ENCODE measurements at places on chromosomes 12 and 14.

GRCh38 chr14:72416892-72417291 is 477.0 kb downstream of the DPF3 start:
- DNase-seq = no peak

DNA sequence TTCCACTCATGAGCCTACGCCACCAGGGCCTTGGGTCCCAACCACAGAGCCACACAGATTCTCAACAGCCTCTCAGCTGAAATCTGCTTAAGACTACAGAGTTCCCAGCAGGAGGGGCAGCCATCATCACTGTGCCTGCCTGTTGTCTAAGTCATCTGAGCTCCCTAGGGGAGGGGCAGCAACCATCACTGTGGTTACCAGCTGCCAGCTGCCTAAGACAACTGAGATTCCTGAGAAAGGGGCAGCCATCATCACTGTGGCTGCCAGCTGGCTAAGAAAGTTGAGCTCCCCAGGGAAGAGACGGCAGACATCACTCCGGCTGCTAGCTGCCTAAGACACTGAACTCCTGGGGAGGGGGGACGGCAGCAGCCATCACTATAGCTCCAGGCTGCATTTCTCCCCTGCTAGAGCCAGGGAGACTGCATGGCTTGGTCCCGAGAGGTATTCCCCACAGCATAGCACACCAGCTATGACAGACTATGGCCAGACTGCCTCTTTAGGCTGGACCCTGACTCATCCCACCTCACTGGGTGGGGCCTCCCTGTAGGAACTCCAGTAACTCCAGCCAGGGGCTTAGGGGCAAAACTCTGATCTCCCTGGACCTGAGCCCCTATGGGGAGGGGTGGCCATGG is 37.2 kb upstream of the C14orf132 start:
- DNase-seq = peak; percentile 19

- no peak for DNase-seq
These were observed 261.9 kb upstream of the LRIG3 start for GRCh38 chr12:59182191-59182590.

- no peak for DNase-seq
These were observed 64.1 kb upstream of the DYNC1H1 start for GRCh38 chr14:101900253-101900652.

DNA sequence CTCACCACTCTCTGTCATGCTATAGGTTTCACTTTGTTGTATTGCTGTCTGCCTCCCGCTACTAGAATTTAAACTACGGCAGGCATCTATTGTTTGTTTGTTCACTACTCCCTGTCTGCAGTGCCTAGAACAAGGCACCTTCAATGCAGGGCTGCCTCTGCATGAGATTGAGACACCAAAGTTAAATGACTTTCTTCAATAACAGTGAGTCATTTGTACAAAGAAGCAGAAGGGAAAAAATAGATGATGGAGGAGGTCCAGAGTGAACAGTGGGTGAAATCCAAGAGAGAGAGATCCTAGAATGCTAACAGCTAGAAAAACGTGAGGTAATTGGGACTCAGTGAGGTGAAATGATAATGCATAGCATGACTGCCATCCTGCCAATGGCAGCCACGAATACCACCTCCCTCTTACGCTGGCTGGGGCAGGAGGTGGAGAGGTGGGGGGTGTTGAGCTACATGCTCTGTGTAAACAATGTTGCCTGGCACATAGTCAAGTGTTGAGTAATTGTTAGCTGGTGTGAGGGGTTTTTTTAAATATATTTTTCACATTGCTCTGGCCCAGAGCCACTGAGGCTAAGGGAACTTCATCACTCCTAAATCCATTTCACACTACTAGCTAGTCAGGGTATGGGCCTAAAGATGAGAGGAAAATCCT is 367.6 kb downstream of the RPS29 start:
- DNase-seq = no peak

GRCh38 chr12:7935590-7936581 is at the start of gene SLC2A3:
Gene SLC2A3 (minus strand): TSS chr12:7936187. CDS start chr12:7936034, 153 bp downstream.
- DNase-seq = peak; percentile 40

- DNase-seq = no peak
These were observed 25.7 kb upstream of the COCH start for GRCh38 chr14:30848449-30849240.

DNA sequence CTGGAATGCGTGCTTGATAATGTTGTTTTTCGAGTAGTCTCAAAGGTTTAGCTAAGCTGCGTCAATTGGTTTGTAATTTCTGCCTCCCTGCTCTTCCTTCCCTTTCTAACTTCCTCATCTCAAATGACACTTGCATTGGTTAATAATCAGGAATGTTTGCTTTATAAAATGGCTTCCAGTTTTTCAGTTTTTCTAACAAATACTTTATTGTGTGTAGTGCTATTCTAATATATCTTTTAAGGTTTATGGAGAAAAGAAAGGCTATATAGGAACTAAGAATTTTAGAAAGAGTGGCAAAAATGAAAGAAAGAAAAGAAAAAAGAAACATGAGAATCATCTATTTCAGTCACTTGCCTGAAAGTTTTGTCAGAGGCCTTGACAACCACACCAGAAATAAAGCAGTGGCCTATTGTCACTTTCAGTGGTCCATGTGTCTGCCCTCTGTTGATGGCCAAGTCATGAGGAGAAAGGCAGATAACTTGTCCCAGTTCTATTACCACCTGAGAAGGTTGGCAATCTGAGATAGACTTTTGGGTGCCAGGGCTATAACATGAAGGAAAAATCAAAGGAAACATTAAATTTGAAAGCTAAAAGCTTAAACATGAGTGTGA is 221.9 kb upstream of the KITLG start:
- no peak for DNase-seq

DNA sequence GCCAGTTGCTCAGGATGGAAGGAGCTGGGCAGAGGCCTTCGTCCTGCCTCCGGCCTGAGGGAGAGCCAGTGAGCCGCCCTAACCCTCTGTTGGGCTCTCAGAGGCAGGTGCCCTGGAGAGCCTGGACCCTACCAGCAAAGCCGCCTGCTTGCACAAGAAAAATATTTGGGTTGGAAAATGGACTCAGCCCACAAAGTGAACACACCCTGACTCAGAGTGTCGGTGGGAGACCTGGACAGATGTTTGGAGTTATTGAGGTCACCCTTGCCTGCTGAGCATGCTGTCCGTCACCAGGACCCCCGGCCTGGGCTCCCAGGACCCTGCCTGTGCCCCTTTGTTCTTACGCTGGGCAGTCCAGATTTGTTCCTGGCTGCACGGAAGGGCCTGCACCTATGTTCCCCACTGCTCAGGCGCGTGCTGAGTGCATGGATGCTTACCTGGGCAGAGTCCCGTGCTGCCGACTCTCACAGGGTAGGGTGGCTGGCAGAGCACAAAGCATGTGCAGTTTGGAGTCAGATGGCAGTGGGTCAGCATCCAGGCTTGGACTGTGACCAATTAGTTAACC is 22.4 kb downstream of the FAM181A start:
- no peak for DNase-seq

DNA sequence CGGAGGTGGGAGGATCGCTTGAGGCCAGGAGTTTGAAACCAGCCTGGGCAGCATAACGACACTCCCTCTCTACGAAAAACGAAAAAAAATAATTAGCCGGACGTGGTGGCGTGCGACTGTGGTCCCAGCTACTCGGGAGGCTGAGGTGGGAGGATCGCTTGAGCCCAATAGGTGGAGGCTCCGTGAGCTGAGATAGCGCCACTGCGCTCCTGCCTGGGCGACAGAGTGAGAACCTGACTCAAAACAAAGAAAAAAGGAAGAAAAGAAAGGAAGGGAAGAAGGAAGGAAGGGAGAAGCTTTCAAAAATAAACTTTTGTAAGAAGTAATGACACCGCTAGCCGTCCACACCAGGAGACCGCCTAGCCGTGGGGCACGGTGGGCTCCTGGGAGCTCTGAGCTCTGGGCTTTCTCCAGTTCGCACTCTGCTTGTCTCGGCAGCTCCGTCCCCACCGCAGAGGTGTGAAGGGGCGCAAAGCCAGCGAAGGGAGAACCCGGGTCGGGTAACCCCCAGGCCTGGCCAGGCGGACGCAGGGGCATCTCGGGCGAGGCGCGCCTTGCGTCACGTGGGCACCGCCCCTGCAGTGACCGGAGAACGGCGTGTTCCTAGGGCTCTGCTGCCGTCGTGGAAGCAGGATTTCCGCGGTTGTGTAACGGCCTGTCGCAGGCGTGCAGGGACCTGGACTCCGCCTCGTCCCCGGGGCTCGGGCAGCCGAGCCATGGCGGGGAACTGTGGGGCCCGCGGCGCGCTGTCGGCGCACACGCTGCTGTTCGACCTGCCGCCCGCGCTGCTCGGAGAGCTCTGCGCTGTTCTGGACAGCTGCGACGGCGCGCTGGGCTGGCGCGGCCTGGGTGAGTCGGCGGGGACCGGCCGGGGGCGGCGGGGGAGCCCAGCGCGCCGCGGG is at the start of gene IRAK3:
Gene IRAK3 (plus strand): TSS at position 631 of the 902 bp plus-strand sequence. CDS start 86 bp downstream, at position 717.
- DNase-seq = peak; percentile 55

DNA sequence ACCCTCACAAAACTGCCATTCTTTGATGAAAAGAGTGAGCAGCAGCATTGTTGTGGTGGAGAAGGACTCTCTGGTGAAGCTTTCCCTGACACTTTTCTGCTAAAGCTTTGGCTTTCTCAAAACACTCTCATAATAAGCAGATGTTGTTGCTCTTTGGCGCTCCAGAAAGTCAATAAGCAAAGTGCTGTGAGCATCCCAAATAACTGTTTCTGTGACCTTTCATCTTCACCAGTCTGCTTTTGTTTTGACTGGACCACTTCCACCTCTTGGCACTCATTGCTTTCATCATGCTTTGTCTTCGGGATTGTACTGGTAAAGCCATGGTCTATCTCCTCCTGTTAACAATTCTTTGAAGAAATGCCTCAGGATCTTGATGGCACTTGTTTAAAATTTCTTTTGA is 424.7 kb upstream of the TMPO start:
- DNase-seq = no peak

DNA sequence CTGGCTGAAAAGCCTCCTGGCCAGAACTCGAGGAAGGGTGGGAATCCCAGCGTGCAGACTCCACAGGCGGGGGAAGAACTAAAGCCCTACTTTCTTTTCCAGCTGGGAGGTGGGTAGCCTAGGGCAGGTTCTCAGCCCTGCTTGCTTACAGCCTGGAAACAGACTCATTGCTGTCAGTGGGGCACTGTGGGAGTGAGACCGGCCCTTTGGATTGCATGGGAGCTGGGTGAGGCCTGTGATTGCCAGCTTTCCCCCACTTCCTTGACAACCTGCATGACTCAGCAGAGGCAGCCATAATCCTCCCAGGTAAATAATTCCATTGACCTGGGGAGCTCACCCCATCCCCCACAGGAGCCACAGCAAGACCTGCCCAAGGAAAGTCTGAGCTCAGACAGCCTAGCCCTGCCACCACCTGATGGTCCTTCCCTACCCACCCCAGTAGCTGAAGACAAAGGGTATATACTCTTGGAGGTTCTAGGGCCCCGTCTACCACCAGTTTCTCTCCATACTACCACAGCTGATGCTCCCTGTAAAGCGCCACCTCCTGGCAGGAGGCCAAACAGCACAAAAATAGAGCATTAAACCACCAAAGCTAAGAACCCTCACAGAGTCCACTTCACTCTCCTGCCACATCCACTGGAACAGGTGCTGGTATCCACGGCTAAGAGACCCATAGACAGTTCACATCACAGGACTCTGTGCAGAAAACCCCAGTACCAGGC is 294.1 kb downstream of the SEC23A start:
- DNase-seq = no peak

DNA sequence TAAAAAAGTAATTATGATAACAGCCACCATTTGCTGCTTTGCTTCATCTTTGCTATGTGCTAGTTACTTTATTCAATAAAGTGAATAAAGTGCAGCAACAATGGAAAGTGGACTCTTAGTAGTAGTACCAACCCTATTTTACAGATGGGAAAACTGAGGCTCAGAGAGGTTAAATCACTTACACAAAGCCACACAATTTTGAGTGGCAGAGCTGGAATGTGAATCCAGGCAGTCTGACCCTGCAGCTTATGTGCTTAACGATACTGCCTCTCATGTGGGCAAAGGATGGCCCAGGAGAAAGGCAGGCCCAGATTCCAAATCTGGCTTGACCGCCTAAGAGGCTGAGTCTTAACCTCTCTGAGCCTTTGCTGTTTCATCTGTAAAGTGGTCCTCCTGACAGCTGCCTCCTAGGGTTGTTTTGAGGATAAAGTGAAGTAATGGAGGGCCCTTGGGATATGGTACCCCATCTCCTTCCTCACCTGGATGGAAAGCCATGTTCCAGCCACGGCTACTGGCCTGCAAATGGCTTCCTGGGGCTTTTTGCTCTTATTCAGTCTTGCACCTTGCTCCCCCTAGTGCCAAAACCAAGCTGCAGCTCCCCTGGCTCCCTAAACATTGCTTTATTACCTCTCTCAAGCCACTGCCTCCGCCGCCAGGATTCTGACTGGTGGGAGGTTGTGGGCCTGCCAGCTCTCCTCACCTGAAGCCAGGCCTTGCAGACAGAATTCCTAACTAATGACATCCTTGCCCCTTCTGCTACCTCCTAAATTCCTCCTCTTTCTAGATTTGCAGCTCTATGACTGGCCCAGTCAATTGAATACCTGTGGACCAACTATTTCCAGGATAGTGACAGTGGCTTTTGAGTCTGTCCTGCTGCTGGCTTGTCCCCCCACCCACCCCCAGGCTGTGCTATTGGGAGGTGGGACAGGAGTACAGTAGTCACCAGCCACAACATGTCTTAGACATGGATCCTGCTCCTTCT is 283.3 kb upstream of the PWP1 start:
- peak; percentile 60 for DNase-seq
